ENCODE measurements at places on chromosomes 3 and 15.

DNA sequence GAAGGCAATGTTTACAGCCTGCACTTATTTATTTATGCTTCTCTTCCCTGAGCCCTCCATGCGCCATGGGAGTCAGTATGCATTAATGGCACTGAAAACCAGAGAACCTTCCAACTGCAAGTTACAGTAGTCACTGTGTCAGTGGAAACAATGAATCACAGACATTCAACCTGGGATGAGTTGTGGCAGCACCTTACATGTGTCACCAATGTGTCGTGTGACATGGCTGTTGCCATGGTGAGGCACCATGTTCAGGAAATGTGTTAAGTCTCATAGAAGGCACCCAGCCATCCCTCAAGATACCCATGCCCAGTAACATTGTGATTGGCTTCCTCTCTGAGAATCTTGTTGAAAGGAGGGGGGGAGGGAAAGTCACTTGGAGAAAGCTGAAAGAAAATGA is 105.0 kb downstream of the FOXP1 start:
- DNase-seq, result no peak

DNA sequence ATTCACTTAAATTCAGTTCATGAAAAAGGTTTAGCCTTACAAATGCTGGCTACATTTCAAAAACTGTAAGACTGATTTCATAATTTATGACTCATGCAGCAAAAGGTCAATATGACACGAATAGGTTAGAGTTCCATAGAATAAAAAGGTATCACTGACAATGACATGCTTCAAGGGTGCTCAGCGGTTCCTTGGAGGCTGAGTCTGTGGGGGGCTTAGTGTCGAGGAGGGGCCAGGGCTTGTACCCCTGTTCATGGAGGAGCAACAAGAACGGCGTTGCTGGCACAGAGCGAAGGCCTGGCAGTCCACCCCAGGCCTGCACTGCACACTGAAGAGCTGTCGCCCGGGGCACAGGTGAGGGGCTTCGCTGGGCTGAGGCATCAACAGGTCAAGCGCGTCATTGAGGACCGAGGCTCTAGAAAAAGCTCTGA is 174.2 kb downstream of the NR1D2 start:
- DNase-seq, result no peak

GRCh38 chr15:66253418-66254088 is at the start of gene MEGF11:
MEGF11 (minus strand) TSS chr15:66253750; CDS start chr15:66128403, 125,347 bp downstream.
- DNase-seq, result peak; percentile 60

GRCh38 chr15:74505837-74506514 is 35.0 kb upstream of the ARID3B start:
- DNase-seq, result no peak

DNA sequence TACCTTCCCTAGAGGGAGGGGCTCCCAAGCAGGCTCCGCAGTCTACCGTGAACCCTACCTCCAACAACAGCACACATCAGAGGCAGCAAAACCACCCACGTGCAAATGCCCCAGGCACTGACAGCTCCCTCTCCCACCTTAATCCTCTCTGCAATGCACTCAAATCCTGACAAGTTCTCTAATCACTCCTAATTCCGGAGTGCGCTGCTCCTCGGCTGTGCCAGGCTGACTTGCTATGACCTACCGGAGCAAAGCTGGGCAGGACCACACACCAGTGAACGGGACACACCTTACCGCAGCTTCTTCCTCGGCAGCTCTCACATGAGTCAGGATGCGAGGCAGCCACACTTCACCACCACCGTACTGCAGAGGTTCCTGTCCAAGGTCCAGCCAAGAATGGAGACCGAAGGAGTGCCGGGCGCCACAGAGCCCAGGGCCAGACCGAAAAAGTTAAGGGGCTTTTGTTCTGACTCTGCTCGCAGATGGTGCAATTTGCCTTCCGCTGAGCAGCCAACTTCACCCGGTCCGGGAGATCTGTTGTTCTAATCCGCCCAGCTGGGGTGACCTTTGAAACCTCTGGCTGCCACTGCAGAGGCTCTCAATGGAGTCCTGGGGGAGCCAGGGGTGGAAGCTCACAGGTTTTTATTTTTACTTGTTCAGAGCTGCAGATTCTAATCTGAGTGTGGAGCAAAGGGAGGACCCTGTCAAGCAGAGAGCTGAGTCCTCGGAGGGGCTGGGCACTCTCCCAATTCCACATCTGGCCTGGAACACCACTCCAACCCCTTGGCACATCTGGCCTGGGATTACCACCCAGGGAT is 84.4 kb downstream of the MYLK start:
- DNase-seq, result peak; percentile 56

DNA sequence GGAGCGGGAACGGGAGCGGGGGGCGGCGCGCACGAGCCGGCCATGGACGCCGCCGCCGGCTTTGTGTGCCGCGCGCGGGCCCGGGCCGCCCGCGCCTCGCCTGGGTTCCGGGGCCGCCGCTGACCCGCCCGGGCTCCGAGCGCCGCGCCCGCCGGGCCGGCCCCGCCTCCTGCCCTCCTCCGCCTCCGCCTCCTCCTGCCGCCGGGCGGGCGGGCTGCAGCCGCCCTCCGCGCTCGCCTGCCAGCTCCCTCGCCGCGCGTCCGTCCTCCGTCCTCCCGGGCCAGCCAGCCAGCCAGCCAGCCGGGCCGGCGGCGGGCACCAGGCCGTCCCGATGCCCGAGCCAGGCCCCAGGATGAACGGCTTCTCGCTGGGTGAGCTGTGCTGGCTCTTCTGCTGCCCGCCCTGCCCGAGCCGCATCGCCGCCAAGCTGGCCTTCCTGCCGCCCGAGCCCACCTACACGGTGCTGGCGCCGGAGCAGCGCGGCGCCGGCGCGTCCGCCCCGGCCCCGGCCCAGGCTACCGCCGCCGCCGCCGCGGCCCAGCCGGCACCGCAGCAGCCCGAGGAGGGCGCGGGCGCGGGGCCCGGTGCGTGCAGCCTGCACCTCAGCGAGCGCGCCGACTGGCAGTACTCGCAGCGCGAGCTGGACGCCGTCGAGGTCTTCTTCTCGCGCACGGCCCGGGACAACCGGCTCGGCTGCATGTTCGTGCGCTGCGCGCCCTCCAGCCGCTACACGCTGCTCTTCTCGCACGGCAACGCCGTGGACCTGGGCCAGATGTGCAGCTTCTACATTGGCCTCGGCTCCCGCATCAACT is at the start of gene ABHD17C:
Gene ABHD17C, plus strand, starts transcription at position 212 of the 812 bp plus-strand sequence. Its CDS starts 120 bp downstream, at position 332.
- DNase-seq, result peak; percentile 75

DNA sequence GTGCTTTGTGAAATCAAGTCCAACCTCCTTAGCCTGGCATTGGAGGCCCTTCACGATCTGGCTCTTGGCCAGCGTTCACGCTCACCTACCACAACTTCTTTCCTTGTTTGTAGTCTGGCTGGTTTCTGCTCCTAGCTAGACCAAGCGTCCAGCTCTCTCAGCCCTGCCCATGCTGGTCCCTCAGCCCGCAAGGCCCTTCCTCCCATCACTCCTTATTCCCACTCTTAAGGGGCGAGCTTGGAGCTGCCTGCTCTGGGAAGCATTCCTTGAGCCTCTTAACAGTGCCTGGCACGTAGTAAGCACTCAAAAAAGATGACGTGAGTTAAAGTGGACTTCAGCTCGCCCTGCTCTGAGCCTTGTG is 8.7 kb downstream of the SLC6A6 start:
- DNase-seq, result no peak

- DNase-seq, result no peak
Measured at GRCh38 chr3:66481071-66482017, 19.5 kb downstream of the LRIG1 start.

- no peak for DNase-seq
Measured at GRCh38 chr3:29697989-29698388, 417.1 kb downstream of the RBMS3 start.

GRCh38 chr3:118267588-118267987 is 767.1 kb downstream of the IGSF11 start:
- no peak for DNase-seq

- no peak for DNase-seq
Measured at GRCh38 chr15:71384501-71384900, 269.2 kb downstream of the THSD4 start.

- DNase-seq, result no peak
Measured at GRCh38 chr3:143151004-143151731, 31.6 kb downstream of the CHST2 start.

DNA sequence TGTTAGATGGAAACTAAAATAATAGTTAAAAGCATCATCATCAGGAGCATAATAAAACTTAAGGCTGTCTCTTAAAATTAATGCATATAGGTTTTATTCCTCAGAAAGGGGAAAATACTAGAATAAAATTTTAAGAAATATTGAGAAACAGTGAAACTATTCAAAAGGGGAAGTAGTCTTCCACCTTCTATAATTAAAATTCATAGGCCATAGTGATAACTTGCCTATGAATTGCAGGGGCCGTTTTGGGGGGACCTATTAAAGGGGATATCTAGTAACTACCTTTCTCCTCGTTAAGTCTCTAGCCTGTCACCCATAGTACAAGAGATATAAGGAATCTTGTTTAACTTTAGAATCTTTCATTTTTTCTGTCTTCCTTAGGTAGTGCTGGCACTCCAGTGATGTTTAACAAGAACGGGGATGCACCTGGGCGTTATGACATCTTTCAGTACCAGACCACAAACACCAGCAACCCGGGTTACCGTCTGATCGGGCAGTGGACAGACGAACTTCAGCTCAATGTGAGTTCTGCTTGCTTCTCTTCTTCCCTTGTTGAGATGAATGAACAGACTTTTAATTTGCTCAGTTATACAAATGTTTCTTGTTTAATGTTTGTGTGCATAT is 600.4 kb downstream of the GRM7 start:
- DNase-seq, result no peak

DNA sequence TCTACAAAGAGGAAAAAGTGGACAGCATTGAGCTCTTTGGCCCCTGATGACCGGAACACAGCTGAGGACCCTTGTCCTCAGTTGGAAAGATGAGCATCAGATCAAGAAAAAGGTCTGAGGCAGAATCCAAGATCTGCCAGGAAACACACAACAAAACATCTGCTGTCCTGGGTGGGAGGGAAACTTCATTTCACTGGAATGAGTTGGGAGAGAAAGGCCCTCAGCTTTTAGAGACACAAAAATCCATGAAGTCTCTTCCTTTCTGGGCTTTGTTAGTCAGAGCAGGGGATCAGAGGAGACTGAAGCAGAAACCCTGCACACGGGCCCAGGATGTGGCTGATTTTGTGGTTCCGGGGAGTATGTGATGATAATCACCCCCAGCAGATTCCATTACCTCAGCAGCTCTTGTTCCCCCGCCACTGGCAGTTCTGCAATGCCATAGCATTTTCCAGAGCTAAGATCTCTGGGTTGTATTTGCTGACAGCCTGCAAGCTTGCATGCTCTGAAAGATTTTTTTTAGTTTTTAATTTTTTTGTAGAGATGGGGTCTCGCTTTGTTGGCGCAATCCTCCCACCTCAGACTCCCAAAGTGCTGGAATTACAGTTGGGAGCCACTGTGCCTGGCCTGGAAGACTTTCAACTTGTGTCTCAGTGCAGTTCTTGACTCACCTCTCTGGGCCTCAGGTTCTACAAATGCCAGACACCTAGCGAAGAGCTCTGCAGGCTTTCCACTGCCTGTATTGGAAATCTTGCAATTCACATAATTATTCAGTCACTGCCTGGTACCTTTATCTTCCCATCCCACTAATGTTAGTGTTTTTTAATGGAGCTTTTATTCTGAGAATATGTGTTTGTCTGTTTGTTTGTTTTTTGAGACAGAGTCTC is 5.8 kb upstream of the TATDN2 start:
- DNase-seq, result no peak

- no peak for DNase-seq
Measured at GRCh38 chr3:118984699-118985098, 49.9 kb downstream of the IGSF11 start.

DNA sequence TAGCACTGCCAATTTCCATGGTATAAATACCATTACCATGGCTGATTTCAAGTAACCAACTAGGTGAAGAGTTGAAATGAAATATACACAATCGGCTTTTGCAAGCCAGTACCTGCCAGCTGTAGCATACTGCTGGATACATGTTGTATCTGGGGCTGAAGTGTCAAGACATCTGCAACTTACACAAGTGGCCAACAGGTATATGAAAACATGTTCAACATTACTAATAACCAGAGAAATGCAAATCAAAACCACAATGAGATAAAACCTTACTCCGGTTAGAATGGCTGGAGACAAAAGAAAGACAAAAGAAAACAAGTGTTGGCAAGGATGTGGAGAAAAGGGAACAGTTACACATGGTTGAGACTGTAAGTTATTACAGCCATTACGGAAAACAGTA is 11.6 kb downstream of the ATOSA start:
- DNase-seq, result no peak

DNA sequence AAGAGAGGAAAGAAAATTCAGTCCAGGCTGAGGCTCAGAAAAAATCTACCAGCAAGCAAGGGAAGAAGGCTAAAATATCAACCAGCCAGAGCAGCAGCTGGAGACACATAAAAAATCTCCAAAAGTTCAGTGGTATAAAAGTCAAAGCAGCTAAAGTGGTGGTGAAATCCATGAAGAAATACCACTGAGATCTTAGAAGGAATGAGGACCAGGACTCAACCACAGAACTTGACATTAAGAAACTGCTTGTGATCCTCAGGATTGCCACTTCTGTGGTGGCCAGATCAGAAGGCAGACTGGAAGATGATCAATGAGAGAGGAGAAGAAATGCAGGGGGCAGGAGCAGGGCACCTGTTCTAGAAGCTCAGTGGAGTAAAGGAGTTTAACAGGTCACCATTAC is 22.5 kb downstream of the CNTN3 start:
- no peak for DNase-seq

- DNase-seq, result no peak
Measured at GRCh38 chr3:63642488-63642887, 10.0 kb upstream of the SNTN start.

DNA sequence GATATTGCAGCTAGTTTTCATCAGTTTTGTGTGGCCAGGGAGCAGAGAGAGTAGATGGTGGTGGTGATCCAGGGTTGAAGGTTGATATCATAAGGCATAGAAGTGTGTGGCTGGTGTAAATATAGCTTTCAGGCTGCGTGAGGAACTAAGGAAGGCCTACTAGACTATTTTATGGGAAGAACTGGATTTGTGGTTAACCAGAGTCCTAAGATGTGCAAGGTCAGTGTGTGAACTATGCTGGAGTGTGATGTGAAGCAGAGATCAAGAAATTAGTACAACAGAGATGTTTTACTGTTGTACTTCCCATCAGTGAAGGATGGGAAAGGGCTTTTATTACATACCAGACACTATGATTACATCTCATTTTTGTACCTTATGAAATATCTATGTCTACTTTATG is 41.5 kb downstream of the MAPK6 start:
- DNase-seq, result no peak

DNA sequence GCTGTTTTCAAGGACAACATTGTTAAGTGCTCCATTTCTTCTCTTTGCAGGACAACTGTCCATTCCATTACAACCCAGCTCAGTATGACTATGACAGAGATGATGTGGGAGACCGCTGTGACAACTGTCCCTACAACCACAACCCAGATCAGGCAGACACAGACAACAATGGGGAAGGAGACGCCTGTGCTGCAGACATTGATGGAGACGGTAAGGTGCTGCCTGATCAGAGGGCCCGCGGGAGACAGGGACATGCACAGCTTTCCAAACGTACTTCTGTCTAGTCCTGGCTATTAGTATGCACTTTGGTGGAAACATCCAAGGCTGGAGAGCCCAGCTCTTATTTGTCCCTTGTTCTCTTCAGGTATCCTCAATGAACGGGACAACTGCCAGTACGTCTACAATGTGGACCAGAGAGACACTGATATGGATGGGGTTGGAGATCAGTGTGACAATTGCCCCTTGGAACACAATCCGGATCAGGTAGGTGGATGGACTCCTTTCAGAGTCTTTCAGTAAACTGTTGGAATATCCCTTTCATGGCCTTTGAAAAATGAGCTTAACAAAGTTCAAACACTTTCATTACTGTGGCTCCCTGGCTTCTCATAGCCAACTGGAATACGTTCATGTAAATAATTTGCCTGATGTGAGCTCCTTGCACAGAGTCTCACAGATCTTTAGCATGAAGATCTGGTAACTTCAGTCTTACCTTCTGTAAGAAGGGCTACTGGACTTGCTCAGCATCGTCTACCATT is 10.4 kb downstream of the THBS1 start:
- no peak for DNase-seq

- DNase-seq, result no peak
Measured at GRCh38 chr3:172577987-172578570, 54.8 kb upstream of the TNFSF10 start.

Measured in aorta (tissue), 5 donors.